ENCODE measurements at places on chromosomes 12 and 14.

DNA sequence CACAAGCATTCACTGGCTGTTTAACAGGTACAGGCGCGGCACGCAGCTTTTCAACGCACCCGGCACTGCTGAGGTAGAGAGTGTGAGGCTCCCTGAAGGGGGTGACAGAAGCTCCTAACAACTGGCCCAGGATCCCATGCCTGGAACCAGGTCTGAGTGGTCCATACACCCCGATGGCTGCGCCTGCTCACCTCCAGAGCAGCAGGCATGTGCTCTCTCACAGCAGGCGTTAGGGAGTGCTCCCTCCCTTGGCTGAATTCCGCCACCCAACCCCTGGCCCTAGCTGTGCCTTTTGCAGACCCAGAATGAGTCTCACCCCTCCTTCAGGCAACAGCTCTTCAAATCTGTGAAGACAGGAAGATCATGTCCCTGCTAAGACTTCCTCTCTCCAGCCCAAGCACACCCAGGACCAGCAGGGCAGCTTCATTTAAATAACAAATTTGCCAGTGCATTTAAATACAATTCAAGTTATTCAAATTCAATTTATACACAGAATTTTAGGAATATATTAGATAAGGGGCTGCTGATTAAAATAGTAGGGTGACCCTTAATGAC lies 86.0 kb downstream of the SETD3 start:
- no peak for DNase-seq

DNA sequence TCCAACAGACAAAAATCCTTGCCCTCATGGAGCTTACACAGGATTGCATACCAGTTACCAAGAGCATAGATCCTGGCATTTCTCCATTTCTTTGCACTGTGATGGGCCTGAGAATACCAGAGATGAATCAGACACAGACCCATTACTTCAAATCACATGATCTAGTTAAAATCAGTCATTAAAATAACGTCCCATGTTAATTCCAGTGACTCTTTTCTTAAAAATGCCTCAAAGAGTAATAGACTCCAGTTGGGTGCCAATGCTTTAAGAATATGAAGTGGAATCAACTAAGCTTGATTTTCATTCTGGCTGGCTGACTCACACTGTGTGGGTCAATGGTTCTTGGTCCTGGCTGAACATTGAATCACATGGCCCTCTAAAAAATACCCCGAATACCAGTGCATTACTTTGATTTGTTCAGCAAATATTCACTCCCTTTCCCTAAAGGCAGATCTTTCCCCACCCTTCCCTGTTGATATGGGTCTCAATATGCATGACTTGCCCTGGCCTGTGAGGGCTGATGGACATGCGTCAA lies 11.0 kb downstream of the ASB2 start:
- no peak for DNase-seq

- no peak for DNase-seq
Measured at GRCh38 chr12:19945559-19946435, 422.5 kb upstream of the PDE3A start.

GRCh38 chr14:104799244-104800014 lies 1.5 kb upstream of the ZBTB42 start:
- DNase-seq: no peak

DNA sequence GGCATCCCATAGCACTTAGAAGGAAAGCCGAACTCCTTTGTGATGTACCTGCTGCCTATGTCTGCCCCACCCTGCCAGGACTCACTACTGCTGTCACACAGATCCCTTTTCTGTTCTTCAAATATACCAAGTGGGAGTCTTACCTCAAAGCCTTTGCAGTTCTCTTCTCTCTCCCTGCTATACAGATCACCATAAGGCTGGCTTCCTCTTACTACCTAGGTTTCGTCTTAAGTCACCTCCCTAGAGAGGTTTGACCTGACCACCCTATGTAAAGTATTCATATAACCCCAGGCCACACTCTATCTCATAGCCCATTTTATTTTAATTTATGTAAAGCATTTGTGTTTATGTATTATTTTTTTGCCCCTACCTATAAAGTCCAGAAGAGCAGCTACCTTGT lies 117.6 kb downstream of the CRADD start:
- no peak for DNase-seq

- no peak for DNase-seq
Measured at GRCh38 chr14:50417853-50418252, 21.2 kb upstream of the CDKL1 start.

DNA sequence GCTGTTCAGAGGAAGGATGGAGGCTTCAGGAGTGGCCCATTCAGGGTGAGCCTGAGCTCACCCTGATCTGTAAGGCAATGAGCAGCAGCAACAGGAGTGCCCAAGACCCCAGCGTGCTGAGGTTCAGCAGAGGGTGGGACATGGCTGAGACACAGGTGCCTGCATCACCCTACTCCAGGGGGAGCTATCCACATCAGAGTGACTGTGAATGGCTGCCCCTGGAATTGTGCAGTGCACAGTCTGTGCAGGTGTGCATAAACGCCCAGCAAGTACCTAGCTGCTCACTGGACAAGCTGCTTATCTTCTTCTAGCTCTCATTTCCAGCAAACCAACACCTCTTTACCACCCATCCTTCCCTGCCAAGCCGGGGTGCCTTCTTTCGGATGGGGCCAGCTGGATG lies 140.6 kb upstream of the PRMT8 start:
- DNase-seq: no peak

DNA sequence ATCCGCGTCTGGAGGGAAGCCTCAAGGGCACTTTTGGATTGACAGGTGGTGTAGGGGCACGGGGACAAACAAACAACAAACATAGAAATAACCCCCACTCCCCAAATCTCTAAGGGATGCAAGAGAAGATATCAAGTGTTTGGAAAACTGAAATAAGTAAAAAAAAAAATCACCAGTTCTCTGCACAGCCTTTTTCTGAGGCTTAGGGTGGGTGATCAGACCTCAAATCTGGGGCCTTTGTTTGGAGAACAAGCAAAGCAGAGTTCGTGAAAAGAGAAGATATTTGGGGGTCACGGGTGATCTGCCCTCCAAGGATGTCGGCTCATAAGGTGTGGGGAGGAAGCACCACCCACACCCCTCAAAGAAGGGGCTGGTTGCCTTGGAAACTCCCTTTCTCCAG lies 10.7 kb downstream of the TBX5 start:
- DNase-seq: no peak

GRCh38 chr14:49905989-49906388 lies 13.1 kb downstream of the ARF6 start:
- no peak for DNase-seq

GRCh38 chr14:91509083-91509877 lies 830 bp downstream of the PPP4R3A start:
- no peak for DNase-seq

GRCh38 chr12:52455821-52456220 lies 3.9 kb upstream of the KRT6B start:
- no peak for DNase-seq

- DNase-seq: no peak
Measured at GRCh38 chr14:92501891-92502351, 11.7 kb upstream of the RIN3 start.

- DNase-seq: no peak
Measured at GRCh38 chr12:27426743-27427487, 19.6 kb upstream of the SMCO2 start.

GRCh38 chr14:96148631-96149030 lies 56.0 kb upstream of the BDKRB2 start:
- no peak for DNase-seq

- DNase-seq: no peak
Measured at GRCh38 chr12:100105661-100106060, 37.0 kb downstream of the BLTP3B start.

DNA sequence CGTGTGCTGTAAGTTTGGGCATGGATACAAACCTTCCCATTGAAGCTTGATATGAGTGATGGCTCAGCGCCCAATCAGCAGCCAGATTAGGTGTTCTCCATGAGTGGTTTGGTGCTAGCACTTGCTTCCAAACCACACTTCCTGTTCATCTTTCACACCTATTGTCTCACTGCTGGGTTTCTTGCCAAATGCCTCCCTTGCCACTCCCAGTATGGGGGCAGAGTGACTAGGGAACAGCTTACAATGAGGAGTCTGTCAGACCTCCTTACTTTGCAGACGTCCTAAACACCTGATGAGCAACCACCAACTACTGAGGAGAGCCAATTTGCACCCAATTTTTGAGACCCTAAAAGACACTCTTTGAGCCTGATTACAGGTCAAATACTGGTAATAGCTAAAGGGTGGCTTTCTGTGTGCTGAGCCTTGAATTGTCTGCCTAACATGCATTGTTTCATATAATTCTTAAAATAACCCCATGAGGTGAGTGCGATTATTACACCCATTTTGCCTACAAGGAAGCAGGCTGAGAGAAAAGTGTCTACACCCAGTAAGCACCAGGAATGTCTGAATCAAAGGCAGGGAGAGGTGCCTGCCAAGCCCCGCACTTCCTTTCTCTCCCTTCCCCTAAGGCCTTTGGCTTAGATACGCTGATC lies 48.4 kb upstream of the FOS start:
- no peak for DNase-seq

GRCh38 chr14:79021766-79022165 lies 851.6 kb downstream of the NRXN3 start:
- no peak for DNase-seq

GRCh38 chr12:40212566-40212965 lies 12.2 kb upstream of the LRRK2 start:
- no peak for DNase-seq

DNA sequence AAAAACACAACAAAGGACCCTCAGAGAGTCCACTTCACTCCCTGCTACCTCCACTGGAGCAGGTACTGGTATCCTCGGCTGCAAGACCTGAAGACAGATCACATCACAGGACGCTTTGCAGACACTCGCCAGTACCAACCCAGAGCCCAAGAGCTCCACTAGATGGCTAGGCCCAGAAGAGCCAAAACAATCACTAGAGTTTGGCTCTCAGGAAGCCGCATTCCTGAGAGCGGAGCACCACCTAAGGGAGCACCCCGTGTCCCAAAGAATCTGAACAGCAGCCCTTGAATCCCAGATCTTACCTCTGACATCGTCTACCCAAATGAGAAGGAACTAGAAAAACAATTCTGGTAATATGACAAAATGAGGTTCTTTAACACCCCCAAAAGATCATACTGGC lies 399.8 kb downstream of the RAD51B start:
- no peak for DNase-seq

DNA sequence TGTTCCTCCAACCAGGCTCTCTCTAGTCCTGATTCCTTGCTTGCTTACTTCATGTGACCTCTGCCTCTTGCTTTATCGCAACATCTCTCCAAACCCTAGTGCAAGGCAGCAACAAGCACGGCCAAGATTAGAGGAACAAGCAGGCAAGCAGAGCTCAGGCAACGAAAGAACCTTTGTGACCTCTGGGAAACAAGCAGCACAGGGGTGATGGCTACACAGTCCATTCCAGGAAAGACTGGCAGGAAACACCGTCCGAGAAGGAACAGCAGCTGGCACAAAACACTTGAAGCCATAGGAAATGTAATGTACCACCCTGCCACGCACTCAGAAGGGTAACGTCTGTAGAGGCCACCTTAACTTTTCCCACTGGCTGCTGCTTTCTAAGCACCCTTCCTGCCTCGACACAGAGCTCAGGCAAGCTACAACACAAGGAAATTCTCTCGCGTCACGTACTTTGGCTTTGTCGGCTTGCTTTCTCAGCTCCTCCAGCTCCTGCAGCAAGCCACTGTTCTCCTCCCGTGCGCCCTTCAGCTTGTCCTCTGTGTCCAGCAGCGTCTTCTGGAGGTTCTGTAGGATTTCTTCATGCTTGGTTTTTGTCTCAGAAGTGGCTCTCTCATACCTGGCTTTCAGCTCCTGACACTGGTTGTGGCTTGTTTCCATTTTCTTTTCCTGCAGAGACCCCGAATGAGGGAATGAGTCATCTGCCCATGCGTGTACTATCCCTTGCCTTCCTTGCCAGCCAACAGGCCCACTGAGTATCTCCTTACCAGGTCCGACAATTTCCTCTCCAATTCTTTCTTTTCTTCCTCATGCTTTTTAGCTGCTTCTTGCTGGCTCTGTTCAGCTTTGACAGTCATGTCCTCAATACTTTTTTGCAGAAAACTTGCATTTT lies 61.4 kb upstream of the VPS33A start:
- DNase-seq: no peak

GRCh38 chr12:70070494-70071007 lies 172.7 kb upstream of the CNOT2 start:
- no peak for DNase-seq

DNA sequence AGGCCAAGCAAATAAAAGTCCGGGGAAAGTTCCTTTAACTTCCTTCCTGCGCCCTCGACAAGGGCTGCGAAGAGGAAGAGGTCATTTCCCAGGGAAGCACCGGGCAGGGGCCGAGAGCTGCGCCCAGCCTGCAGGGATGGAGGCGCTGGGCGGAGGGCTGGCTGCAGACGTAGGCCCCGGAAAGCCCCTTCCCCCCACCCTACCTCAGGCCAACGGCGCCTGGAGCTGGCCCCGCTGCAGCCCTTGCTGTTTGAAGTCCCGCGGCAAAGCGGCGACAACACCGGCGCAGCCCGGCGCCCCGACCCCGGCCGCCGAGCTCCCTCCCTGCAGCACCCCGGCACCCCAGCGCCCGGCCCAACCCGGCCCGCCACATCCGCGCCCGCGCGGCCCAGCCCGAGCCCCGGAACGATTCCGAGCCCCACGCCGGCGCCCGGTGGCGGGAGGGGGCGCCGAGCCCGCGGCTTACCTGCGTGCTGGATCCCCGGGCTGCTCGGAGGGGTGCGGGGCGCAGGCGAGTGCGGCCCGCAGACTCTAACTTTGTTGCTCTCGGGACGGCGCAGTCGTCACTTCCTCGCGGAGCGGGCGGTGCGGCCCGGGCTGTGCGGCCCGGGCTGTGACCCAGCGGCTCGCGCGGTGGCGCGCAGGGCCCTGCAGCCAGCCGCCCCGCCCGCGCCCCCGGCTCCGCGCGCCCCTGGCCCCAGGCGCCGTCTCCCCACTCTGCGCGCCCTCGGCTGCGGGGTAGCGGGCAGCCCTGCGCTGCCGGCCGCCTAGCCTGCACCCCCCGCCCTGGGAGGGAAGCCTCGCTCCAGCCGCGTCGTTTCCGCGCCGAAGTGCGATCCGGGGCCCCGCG lies 64.8 kb upstream of the PTGR2 start:
- no peak for DNase-seq

GRCh38 chr12:114166362-114166761 lies 200.2 kb upstream of the RBM19 start:
- no peak for DNase-seq

DNA sequence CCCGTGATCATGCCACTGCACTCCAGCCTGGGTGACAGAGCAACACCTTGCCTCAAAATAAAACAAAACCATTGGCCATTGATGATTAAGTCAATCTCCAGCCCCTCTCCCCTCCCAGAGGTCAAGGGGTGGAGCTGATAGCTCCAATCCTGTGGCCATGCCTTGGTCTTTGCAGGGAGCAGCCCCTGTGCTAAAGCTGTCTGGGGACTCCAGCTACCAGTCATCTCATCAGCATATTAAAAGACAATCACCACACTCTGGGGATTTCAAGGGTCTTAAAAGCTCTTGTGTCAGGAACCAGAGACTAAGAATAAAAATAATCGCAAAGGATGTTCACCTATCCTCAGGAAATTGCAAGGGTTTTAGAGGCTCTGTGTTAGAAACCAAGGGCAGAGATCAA lies 30.6 kb downstream of the HCAR2 start:
- no peak for DNase-seq

- no peak for DNase-seq
Measured at GRCh38 chr14:78028471-78028870, 141.7 kb upstream of the NRXN3 start.

GRCh38 chr14:77208291-77208978 lies 26.8 kb downstream of the TMEM63C start:
- no peak for DNase-seq
